Activated CD4-positive, alpha-beta T cell treated with anti-CD3 and anti-CD28 coated beads, Interleukin-2, amount 10 ng/mL, durations not matched to agents 24 days and 14 days (primary cell): ENCODE measurements at places on chromosomes 13 and 19. TPM values are rescaled to one million over a fixed set of nuclear protein-coding genes. Genes with fewer than 3 reads are reported as not detected.
A peak's percentile ranks its signal among the peaks of the same experiment; 100 is the strongest.

The LHB gene
- not detected in 2 replicates for total RNA-seq

DNA sequence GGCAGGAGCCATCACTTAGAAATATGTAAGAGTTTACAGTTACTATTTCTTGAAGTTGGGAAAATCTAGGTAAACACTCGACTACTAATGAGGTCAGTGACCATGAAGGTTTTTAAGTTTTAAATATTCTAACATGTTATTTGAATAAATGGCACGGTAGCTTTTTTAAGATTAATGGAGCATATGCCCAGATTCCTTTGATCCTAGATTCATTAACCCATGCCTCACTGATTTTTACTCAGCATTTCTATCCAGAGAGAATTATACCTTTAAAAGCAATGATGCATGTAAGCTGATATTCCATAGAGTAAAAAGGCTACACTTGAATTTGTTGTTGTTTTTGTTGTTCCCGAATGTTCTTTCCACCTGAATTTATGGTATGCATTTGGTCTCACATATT, 541.4 kb downstream of the DACH1 start:
- no peak for DNase-seq

DNA sequence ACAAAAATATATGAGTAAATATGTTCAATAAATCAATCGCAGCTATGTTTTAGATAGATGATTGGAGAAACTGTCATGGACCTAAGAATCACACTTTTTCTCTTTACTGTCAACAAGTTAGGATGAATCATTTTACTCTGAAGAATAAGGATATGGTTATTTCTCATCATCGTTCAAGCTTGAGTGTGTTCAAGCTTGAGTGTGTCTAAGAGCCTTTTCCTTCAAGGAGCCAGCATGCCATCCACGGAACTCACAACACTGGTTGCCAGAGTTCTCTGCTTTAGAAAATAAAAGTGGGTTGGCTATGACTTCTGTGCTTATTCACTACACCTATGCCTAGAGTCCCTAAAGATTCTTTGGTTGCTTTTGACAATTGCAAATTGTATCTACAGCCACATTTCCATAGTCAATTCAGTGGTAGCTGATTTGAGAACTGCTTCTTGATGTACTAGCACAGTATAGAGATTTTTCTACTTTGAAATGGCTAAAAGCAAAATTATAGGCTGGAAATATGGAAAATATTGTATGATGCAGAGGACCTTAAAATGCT, 58.1 kb upstream of the SCEL start:
- DNase-seq, result no peak

GRCh38 chr19:44925114-44925891, 10.9 kb downstream of the APOC1 start:
- DNase-seq, result no peak

DNA sequence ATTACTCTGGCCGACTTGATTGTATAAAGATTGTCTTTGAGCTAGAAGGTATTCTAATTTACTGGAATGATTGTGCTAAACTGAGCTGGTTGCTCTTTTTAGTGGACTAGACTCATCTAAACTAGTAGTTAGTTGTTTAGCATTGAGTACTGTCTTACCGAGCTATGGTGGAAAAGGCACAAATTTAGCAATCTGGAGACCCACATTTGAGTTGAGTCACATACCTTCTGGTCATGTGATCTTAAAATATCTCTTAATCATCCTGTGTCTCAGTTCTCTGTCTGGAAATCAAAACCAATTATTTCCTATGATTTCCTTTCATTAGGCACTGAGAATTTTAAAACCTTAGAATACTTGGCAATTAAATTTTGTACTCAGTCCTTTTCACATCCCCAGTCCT, 349.5 kb downstream of the IRS2 start:
- DNase-seq, result no peak

DNA sequence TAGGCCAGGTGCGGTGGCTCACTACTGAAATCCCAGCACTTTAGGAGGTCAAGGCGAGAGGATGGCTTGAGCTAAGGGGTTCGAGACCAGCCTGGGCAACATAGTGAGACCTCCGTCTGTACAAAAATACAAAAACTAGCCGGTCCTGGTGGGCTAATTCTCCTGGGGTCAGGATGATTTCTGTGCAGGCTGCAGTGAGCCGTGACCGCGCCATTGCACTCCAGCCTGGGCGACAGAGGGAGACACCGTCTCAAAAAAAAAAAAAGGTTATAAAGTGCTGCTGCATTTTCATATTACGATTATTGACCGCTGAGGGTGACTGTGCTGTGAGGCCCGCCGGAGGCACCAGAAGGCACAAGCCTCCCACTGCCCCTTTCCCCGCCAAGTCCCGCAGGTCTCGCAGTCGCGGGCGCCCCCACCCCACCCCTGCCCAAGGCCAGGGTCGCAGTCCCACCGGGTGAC, 477 bp upstream of the PLEKHF1 start:
- DNase-seq, result no peak

The B3GNT8 gene
- 0.37 and 0.83 TPM in 2 replicates for total RNA-seq

GRCh38 chr19:46383171-46383815, 30.1 kb downstream of the CCDC8 start:
- no peak for DNase-seq

The NLRP7 gene
- total RNA-seq, result not detected in 2 replicates

- no peak for DNase-seq
Observed at GRCh38 chr19:6074709-6075403, 35.4 kb downstream of the RFX2 start.

DNA sequence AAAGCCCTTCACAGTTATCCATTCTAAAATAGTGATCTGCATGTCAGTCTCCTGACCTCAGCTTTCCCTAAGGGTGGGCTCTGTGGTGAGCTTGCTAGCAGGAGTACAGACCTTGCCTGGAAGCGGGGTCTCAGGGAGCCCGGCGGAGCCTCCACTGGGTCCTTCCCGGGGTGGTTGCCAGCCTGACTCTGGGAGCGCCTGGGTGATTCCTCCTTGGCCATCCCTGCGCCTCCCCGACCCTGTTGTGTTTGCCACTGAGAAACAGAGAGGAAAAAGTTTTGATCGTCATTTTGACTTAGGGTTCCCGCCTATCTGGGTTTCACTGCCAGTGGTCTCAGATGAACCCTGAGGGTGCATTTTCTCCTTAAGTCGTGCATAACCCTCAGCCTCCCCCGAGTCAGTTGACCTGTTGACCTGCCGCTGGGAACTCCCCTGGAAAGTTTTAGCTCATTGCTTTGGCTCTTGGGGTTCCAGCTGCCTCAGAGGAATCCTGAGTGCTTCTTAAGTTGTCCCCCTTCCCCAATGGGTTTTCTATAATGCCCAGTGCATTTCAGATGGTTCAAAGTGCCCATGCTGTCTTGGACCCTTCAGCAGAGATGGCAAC, 117.8 kb downstream of the RAB20 start:
- DNase-seq, result no peak

GRCh38 chr19:34960103-34960805, 3.8 kb downstream of the ZNF792 start:
- DNase-seq, result no peak

DNA sequence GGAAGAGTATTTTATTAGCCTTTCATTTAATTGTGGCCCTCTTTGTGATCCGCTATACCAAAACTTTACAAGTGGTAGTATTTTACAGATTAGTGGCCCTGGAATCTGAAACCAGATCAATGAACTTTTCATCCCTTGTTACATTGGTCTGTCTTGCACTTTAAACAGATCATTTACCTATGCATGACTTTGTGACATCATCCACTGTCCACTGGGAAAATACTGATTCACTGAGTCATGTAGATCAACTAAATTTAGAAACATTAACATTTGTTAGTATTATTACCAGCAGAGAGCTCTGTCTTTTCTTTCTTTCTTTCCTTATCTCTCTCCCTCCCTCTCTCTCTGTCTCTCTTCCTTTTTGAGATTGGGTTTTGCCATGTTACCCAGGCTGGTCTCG, 17.5 kb downstream of the PCDH8 start:
- no peak for DNase-seq

DNA sequence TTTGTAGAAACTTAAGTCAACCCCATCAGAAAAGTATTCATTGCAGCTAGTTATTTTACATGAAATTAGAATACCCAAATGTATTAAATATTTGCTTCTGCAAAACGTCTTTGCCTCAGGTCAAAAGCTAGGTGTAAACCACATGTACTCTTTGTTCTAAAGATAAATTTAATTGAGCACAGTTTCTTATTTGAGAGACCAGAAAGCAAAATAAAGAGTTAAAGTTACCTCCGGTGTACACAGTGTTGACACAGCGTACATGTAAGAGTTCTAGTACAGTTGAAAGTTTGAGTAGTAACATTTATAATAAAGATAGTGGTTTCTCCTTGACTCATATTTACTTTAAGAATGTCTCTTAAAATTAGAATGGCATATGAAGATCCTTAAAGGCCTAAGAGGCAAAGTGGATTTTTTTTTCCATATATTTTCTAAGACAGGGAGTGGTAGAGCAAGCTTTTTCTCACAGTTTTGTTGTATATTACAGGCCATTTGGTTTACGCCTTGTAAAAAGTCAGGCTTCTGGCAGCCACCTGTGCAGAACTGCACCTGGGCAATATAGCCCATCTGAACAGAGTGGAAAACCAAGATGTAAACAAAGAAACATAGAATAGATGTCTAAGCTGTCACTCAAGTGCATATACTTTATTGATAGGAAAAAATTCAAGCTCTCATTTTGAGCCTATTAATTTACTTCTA, 2.9 kb downstream of the LRCH1 start:
- DNase-seq, result no peak

The RNF17 gene
- total RNA-seq, result not detected in 2 replicates

- peak; percentile 68 for DNase-seq
Observed at GRCh38 chr19:9406798-9407352, 28.5 kb downstream of the ZNF266 start.

The SLC8A2 gene
- 0.05 TPM in 1 of 2 replicates, not detected in the other for total RNA-seq

- DNase-seq, result peak; percentile 79
Observed at GRCh38 chr13:36432106-36432544, at the start of gene CCNA1. CCNA1 (plus strand) TSS chr13:36432495; CDS start chr13:36433057, 562 bp downstream.

DNA sequence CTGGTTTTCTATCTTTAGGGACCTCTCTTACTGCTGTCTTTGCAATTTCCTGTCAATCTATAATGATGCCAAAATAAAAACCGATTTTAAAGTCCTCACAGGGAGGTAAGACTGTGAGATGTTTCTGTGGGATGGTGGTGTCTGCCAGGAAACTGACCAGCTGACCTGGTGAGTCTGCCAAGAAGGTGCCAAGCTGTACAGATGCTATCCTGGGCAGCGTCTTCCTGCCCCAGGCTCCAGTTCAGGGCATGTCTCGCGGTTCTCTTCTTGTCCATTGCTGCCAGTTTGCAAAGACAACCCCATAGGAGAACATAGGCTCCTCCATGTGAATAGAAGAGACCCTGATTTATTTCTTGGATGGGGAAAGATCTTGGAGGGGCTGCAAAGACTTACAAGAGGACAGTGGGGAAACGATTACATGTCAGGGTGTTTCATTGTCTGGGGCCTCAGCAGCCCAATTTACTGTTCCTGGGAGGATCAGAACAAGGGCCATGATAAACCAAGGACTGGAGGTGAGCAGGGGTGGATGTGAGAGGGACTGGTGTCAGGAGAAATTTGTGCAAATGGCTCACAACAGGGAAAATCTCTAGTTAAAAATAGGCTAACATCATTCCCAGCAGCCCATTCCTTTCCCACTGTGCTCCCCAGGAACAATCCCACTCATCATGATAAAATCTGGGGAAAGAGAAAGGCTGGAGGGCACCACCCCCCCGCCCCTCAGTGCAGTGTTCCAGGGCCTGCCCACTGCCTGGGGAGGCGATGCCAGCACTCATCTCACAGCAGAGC, 42.7 kb upstream of the VSTM2B start:
- DNase-seq, result peak; percentile 20

GRCh38 chr13:32642316-32642715, 56.1 kb downstream of the PDS5B start:
- no peak for DNase-seq

DNA sequence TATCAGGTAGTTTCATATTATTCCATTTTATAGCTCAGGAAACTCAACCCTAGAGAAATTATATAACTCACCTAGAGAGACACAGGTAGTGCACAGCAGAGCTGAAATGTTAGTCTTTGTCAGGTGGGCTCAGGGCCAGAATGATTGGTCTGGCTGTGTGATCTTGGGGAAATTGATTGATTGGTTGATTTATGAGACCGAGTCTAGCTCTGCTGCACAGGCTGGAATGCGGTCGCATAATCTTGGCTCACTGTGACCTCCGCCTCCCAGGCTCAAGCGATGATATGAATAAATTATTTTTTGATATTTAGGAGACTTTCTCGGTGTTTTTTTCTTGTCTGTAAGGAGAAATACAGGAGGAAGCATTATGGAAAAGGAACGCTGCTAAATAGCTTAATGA, 239.9 kb upstream of the SLC10A2 start:
- DNase-seq, result no peak

The ZNF177 gene
- total RNA-seq, result 0.09 TPM in 1 of 2 replicates, not detected in the other

GRCh38 chr13:91576590-91576989, 178.2 kb downstream of the GPC5 start:
- no peak for DNase-seq

DNA sequence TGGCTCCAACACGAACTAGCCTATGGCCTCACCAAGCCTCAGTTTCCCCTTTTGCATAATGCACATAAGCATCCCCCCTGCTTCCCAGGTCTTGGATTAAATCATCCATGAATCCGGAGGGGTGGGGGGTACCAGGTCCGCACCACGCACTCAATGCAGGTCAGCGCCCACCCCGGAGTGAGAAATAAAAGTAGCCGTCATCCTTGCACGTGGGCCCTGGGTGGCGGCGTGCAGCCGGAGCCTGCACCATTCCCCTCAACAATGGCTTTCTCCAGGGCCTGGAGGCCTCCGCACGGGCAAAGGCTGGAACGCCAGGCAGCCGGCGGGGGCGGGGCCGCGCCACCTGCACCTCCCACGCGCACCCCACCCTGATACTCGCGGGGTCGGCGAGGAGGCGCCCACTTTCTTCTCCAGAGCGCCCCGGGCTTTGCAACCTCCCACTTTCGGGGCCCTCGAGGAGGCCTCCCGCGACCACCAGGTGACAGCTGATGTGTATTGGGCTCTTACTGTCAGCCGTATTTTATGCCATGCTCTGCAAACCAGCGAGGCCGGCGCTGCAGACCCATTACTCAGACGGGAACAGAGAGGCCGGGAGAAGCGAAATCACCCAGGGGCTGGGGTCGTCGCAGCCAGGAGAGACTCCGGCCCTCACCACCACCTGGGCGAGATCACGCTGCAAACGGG, 767 bp upstream of the GADD45B start:
- DNase-seq, result peak; percentile 87

The METTL21C gene
- total RNA-seq, result not detected in 2 replicates

DNA sequence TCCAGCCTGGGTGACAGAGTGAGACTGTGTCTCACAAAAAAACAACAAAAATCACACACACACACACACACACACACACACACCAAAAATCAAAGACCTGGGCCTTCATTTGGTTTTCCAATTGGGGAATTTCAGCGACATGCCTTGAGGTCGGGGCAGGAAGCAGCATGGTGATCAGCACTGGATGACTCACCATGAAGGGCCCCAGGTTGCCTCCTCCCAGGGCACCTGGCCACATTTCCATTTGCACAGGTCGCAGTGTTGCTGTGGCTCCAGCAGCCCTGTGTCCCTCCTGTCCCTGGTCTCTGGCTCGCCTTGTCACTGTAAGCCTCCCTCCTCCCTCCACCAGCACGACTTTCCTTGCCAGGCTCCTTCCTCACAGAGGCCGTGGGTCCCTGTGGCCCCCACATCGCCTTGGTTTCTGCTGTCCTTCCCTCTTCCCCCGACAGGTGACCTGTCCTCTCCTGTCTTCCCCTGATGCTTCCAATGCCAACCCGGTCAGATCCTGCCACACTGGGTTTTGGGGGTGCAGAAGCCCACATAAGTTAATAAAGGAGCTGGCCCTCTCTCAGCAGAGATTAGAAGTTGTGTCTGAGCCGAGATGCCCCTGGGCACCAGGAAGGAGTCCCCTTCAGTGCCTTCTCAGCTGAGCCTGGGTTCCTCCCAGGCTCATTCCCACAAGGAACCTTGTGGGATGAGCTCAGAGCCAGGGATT, 66.7 kb downstream of the GPR12 start:
- DNase-seq, result no peak

- DNase-seq, result no peak
Observed at GRCh38 chr13:106507560-106508274, 27.7 kb downstream of the EFNB2 start.
